ENCODE measurements at places on chromosomes 11 and 22.

GRCh38 chr11:130037058-130037457 lies 32.6 kb upstream of the APLP2 start:
- DNase-seq, result no peak

- DNase-seq, result no peak
Measured at GRCh38 chr11:11211186-11211585, 141.9 kb downstream of the CSNK2A3 start.

- DNase-seq, result no peak
Measured at GRCh38 chr22:37256075-37256726, 12.1 kb upstream of the RAC2 start.

DNA sequence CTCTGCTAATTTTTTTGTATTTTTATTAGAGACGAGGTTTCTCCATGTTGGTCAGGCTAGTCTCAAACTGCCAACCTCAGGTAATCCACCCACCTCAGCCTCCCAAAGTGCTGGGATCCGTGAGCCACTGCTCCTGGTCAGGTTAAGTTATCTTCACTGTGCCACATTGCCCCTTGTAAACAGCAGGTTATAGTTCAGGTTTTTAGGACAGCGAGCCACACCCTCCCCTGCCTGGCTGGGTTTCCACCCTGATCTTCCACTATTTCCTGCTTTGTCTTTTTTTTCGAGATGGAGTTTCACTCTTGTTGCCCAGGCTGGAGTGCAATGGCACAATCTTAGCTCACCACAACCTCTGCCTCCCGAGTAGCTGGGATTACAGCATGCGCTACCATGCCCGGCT lies 16.1 kb downstream of the ACO2 start:
- no peak for DNase-seq

- no peak for DNase-seq
Measured at GRCh38 chr11:267491-267994, 10.7 kb upstream of the NLRP6 start.

DNA sequence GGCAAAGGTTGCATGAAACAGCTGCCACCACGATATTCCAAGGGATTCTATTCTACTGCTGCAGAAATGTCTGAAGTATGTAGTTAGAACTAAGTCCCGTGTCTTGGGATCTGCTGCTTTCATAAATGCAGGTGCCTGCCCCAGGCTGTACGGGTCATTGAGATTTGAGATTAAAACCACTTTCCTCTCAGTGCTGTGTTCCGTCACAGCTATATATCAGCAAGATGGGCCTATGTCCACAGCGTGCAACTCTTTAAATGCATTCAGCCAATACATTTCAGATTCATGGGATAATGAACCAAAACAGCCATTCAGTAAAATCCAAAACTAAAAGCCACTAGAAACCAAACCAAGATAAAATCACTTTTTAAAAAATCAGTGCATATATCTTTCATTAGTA lies 107.3 kb upstream of the LUZP2 start:
- no peak for DNase-seq

GRCh38 chr11:19906126-19906525 lies 193.5 kb downstream of the NAV2 start:
- DNase-seq, result no peak

DNA sequence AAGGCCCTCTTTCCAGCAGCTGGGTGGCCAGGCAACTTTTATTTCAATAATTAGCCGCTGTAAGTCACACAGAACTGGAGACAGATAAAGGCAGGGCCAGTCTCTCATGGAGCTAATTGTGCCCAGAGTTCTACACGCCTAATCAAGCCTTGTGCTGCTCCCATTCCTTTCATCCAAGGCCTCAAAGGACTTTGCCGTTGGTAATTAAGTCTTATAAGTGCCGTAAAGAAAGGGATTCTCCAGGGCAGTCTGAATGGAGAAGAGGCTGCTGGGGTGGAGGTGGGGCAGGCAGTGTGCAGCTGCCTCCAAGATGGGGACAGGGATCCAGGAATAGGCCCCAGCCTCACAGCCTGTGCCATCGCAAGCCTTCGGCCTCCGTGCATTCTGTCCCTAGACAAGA lies 357.9 kb downstream of the TENM4 start:
- peak; percentile 87 for DNase-seq

DNA sequence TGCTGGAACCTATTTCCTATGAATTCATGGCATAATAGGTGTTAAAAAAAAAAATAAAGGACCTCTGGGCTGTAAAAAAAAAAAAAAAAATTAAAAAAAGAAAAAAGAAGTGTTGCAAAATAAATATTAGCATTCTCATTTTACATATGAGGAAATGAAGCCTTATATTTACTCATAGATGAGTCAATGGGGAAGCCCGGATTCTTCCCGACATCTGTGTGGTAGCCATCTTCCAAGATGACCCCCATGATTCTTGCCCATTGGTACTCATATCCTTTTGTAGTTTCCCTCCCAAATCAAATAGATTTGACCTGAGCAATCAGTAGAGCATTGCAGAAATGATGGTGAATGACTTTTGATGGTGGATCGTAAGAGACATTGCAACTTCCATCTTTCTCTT lies 3.0 kb upstream of the SWAP70 start:
- no peak for DNase-seq

- DNase-seq, result no peak
Measured at GRCh38 chr22:31229402-31230079, 17.4 kb downstream of the LIMK2 start.

- DNase-seq, result no peak
Measured at GRCh38 chr11:14029971-14030920, 67.7 kb downstream of the SPON1 start.

GRCh38 chr22:23712256-23712655 lies 21.4 kb downstream of the RGL4 start:
- no peak for DNase-seq

- DNase-seq, result no peak
Measured at GRCh38 chr22:24093855-24094254, 82.8 kb downstream of the CABIN1 start.

DNA sequence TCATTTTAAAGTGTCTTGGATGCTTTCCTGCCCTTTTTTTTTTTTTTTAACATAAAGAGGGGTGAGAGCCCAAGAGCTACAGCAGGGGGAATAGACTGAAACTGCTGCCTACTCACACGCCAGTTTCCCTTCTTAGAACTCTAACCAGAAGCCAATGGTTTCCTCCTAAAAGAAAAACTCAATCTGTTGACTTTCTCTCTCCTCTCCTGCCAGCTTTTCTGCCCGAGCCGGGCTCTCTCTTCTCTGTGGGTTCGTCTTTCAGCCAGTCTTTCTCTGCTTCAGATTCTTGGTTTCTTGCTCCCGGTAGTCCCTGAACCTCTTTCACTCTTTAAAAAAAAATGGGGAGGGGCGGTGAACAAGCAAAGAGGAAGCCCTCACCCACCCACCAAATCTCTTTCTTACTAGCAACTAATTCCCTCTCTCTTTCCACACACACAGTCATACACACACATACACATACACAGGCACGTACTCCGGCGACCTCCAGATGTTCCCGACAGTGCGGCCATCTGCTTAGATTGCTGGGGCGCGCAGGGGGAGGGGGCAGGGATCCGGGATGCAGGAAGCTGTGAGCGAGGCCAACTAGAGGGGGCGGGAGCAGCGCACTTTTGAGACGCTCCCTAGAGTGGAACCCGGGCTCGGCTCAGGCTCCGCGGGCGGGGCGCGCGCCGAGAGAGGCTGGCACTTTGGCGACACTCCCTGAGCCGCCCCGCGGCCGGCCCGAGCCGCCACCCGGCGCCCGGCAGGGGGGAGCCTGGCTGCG lies 444 bp upstream of the TSKU start:
- peak; percentile 98 for DNase-seq

DNA sequence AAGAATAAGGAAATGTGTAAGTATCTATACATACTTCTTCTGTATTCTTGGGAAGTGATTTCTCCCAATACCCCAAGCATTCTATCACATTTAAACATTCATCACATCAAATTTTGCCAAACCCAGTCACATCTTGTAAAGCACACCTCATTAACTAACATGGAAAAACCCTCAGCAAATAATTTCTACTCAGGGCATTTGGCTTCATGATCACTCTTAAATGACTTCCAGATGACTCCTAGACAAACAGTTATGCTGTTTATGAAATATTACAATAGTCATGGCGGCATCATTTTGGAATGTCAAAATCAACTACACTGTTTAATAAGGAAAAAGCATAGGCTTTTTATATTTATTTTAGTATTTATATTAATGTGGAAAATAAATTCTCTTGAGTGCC lies 47.3 kb upstream of the CCDC34 start:
- no peak for DNase-seq

- DNase-seq, result no peak
Measured at GRCh38 chr11:37770145-37770544, 1172.1 kb upstream of the RAG2 start.

- DNase-seq, result peak; percentile 6
Measured at GRCh38 chr11:80980227-80980626, 1539.4 kb upstream of the TENM4 start.

DNA sequence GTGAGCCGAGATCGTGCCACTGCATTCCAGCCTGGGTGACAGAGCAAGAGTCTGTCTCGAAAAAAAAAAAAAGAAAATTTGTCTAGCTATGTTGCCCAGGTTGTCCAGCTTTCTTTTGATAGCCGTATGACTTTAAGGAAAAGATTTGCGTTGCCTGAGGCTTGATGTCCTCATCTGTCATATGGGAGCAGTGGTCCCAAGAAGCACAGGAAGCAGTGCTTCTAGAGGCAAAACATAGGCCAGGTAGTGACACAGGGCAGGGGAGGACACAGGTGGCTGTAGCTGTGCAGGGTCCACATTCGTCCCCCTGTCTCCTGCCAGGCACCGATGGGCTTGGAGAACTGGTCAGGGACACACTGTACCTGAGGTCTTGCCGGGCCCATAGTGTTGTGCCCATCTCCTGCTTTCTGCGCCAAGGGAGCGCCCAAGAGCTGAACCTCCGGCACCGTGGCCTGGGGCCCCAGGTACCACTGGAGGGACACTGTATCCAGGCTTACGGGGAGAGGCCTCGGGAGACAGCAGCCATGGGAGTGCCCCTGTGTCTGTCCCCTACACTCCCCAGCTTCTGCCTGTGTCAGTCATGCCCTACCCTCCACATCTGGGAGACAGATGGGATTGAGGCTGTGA lies 1.4 kb downstream of the LRRC74B start:
- no peak for DNase-seq

DNA sequence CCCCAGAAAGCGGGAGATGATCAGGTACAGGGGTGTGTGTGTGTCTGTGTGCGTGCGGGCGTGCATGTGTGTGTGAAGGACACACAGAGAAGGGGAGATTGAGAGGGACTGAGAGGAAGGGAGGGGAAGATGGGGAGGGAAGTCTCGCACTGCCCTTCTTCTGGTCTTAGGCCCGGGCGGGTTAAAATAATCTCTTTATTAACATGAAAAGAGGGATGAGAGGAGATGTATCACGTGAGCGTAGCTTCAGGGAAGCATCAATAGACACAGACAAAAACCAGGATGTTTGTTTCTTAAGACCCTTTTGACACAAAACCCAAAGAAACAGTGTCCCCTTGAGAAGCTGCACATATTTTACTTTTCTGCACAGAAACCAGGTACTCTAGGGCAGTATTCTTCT lies 347.3 kb downstream of the BRD1 start:
- DNase-seq, result no peak

DNA sequence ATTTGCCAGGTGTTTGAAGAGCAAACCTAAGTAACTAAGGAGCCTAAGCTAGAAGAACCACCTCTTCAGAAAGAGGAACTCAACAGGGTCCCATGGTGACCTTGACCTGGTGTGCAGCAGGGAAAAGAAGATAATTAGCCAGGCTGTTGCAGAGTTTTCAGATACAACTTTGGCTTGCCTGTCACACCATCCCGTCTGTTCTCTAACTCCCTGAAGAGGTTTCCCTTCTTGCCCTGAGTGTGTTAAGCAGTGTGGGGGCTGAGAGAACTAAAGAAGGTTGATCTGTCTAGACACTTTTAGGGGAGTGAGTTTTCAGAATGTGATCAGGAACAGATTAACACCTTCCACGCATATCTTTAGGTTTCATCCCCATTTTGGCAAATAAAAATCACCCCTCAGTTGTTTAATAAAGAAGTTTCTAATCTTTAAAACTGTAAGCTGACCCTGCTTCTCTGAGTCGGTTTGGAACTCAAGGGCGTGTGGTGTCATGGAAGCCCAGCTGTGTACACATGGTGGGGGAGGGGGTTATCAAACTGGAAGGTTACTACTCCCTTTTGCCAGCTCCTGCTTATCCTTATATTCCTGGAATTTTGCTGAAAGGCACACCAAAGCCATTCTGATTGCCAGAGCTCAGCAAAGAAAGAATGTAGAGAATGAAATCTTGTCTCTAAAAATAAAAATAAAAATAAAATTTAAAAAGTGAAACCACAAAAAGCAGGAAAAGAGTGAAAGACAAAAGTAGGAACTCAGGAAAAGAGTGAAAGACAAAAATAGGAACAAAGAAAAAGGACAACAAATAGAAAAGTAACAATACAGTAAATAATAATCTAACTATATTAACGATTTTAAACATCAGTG lies 70.2 kb downstream of the DBX1 start:
- DNase-seq, result peak; percentile 35

- DNase-seq, result no peak
Measured at GRCh38 chr22:47695176-47695575, 932.7 kb downstream of the TBC1D22A start.

DNA sequence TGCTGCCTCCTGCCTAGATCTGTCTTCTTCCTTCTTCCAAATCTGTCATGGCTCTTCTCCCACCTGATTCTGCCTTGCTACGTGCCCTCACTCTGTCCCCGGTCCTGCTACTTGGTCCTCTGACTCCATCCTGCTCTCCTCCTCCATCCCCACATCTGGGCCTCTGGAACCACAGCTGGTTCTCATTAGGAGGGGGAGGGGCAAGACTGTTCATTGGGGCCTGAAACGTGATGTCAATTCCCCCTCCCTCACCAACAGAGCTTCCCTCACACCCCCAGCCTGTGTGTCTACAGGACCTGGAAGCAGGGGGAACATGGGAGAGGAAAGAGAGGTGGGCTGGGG lies 9.1 kb downstream of the DCHS1 start:
- DNase-seq, result peak; percentile 89

GRCh38 chr11:12170984-12171383 lies 60.6 kb downstream of the MICAL2 start:
- no peak for DNase-seq

DNA sequence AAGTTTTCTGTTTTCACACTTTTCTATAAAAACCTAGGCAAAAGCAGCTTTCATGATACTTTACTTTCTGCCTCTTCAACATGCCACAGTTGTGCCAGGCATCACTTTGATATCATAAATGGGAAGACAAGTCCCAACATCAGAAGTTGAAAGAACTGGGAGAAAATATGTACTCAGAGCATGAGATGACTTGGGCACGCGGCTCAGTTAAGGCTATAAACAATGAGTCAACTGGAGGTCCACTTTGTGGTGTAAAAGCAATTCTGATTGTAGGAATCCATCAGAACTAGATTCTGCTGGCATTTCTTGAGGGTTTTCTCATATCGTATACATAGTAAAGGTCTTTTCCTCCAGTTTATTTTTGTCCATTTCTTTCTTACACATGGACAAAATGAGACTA lies 109.7 kb upstream of the USP47 start:
- no peak for DNase-seq

DNA sequence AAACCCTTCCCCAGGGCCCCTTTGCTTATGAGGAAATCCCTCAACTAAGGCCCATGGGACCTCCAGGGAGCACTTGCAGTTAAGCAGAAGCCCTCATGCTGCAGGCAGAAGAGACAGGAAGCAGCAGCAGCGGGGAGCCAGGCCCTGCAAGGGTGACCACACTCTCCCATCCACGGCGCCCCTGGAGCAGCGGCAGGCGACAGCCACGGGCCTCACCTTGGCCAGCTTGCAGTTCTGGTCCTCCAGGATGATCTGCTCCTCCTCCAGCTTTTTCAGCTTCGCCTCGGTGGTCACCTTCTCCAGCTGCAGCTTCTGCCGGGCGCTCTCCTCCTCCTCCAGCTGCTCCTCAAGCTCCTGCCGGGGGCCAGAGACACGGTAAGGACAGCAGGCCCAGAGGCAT lies 47.0 kb downstream of the APOL1 start:
- DNase-seq, result no peak

Measured in eye (tissue), 1 donor.